ENCODE measurements at places on chromosomes 2 and 18.
A peak's percentile ranks its signal among the peaks of the same experiment; 100 is the strongest.

GRCh38 chr2:54353216-54353615 lies 97.2 kb upstream of the TSPYL6 start:
- DNase-seq, result no peak

- DNase-seq, result no peak
These were observed 19.8 kb downstream of the DTNA start for GRCh38 chr18:34729740-34730355.

DNA sequence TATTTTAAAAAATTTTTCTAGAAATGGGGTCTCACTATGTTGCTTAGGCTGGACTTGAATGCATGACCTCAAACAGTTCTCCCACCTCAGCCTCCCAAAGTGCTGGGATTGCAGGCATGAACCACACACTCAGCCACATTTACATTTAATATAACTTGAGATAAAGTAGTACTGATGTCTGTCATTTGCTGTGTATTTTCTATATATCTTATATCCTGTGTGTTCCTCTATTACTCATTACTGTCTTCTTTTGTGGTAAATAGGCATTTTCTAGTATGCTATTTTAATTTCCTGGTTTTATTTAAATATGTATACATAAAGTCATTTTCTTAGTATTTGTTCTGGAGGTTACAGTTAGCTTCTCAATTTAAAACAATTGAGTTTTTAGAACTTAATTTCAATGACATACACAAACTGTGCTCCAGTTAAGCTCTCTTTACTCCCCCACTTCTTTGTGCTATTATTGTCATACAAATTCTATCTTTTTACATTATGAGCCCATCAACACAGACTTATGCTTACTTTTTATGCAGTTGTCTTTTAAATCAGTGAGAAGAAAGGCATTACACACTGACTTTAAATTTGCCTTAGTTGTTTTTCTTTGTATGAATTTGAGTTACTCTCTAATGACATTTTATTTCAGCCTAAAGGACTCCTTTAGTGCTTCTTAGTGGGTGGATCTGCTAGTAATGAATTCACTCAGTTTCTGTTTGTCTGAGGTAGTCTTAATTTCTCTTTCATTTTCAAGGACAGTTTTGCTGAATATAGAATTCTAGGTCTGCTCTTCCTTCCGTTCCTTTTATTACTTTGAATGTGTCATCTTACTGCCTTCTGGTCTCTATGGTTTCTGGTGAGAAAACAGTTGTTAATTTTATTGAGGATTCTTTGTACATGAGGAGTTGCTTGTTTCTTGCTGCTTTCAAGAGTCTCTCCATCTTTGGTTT lies 6.2 kb upstream of the INPP4A start:
- no peak for DNase-seq

DNA sequence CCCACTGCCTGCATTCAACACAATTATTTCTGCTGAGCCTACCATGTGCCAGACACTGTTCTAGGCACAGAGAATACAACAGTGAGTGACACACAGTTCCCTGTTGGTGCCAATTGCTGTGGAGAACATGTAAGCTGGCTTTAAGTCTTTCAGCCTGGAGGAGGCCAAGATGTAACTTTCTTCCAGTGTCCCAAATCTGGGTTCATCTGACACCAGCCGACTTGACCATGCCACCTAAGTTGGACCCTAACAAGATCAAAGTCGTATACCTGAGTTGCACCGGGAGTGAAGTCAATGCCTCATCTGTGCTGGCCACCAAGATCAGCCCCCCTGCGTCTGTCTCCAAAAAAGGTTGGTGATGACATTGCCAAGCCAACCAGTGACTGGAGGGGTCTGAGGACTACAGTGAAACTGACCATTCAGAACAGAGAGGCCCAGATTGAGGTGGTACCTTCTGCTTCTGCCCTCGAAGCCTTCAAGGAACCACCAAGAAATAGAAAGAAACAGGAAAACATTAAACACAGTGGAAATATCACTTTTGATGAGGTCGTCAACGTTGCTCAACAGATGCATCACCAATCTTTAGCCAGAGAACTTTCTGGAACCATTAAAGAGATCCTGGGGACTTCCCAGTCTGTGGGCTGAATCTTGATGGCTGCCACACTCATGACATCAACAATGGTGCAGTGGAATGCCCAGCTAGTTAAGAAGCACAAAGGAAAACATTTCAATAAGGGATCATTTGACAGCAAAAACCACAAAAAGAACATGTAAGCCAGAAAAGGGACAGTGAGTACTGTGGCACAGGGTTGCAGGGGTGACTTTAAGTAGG lies 6.3 kb downstream of the TRABD2A start:
- DNase-seq, result peak; percentile 49

DNA sequence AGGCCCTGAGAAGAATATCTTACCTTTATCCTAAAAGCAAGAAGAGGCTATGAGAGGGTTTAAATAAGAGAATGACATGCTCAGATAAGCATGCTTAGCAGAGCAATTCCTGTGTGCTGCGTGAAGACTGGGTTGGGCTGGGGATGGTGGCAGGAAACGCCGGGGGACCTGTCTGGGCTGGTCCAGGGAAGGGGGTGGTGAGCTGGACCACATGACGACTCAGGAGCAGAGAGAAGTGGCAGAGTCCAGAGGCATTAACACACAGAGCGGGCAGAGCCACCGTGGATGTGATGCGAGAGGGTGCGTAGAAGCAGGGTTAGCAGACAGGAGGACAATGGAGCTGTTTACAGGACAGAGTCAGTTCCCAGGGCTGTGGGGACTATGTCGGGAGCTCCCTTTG lies 84.5 kb downstream of the ZBTB7C start:
- DNase-seq, result no peak

GRCh38 chr2:7210712-7211111 lies 293.5 kb downstream of the RNF144A start:
- DNase-seq, result peak; percentile 9

GRCh38 chr18:74503137-74503536 lies 7.0 kb downstream of the CNDP2 start:
- peak; percentile 34 for DNase-seq

DNA sequence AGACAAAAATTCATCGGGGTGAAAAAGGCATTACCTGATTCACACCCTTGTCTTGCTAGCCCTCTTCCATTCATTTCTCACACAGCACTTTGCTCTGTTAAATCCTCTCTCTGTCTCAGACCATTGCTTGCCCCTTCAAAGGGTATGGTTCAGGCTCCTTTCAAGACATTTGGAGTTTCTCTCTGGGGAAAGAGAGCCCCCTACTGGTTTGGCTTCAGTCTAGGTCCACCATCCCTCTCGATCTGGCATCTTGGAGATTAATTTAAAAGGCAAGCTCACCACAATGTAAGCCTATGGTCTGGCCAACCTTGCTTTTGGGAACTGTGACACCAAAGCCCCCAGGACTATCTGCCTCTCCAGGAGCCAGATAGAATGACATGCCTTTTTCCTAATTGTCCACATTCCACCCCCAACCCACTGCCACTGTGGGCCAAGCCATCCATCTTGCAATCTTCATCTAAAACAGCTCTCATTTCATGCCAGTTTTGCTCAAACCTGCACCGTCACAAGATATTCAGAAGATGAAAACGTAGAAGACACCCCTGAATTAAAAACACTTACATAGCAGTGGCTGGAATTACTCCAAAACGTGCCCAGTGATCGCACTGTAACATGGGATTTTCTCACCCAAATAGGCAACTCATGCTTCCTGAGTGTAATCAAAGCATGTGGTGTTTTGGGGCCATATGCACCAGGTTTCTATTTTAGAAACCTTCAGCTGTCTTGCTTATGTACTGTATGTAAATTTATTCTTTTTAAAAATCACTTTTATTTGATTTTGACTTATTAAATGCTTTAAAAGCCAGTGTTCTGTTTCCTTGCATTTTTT lies 93.9 kb downstream of the FARSB start:
- peak; percentile 51 for DNase-seq

DNA sequence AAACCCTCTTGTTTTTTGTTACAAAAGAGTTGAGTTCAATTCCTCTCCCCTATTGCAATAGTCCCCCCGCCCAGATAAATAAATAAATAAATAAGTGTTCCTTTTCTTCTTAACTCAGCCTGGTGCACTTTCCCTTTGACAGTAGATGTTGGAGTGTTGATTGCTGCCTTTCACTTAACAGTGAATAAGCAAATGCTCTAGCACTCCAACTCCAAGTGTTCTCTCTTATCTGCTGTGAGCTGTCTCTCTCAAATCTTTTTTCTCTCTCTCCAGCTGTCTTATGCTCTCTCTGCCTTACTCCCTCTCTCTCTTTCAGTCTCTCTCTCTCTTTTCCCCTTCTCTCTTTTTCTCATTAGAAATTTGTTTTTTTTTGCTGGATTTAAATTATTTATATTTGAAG lies 216.7 kb downstream of the TMX3 start:
- DNase-seq, result peak; percentile 48

GRCh38 chr2:8408560-8409460 lies 273.0 kb upstream of the ID2 start:
- no peak for DNase-seq

- DNase-seq, result peak; percentile 95
These were observed 66.6 kb upstream of the ODC1 start for GRCh38 chr2:10514743-10515142.

- DNase-seq, result no peak
These were observed 39.4 kb downstream of the COBLL1 start for GRCh38 chr2:164802095-164802707.

- peak; percentile 95 for DNase-seq
These were observed 3.8 kb upstream of the UXS1 start for GRCh38 chr2:106197878-106198277.

DNA sequence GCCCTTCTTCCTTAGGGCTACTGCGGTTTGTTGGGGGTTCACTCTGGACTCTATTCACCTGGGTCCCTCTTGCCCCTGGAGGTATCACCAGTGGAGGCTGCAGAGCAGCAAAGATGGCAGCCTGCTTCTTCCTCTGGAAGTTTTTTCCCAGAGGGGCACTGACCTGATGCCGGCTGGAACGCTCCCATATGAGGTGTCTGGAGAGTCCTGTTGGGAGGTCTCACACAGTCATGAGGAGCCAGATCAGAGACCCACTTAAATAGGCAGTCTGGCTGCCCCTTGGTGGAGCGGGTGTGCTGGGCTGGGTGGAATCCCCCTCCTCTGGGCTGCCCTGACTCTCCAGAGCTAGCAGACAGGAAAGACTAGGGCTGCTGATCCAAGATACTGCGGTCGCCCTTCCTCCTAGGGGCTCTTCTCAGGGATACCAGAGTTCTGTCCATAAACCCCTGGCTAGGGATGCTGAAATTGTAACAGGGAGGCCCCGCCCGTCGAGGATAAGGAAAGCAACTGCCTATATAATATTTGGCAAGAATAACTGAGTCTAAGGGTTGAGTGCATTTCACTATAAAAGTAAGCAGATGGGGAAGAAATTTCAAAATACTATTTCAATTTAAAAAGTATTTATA lies 140.7 kb downstream of the NOL4 start:
- no peak for DNase-seq

DNA sequence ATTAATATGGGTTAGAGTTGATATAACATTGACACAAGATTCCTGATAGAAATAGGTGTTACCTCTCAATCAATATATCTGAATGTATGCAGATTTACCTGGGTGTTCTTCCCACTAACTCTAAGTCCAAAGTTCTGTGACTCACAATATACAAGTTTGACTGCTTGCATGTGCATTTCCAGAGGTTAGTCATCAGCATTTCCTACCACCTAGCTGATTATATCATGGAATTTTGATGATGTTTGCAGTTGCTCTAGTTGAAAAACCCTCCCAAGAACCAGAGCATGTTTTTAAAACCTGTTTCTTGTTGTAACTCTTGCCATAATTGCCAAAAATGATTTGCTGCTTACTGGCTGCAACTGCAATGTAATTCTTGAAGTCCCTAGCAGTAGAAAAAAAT lies 15.0 kb upstream of the DSG1 start:
- DNase-seq, result peak; percentile 71

GRCh38 chr2:197028230-197028629 lies 101.7 kb upstream of the PGAP1 start:
- peak; percentile 70 for DNase-seq

- DNase-seq, result no peak
These were observed 563.4 kb downstream of the XIRP2 start for GRCh38 chr2:167451496-167452289.

DNA sequence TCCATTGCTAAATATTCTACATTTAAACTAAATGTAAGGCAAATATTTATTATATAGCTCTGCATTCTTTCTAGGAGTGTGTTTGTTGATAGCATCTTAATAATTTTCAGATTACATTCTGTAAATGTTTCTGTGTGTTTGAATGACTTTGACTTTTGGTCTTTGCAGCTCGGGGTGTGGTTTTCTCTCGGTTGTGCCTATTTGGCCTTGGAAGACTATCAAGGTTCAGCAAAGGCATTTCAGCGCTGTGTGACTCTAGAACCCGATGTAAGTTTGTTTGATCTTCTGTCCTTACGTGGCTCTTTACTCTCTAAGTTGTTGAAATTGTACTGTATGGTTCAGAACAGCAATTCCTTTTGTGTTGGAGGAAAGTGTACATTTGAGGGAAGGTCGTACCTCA lies 149.9 kb downstream of the TTC27 start:
- DNase-seq, result no peak

- no peak for DNase-seq
These were observed 43.3 kb upstream of the ZCCHC2 start for GRCh38 chr18:62479574-62479973.

- DNase-seq, result no peak
These were observed 18.9 kb upstream of the SCYGR2 start for GRCh38 chr2:227579791-227580190.

DNA sequence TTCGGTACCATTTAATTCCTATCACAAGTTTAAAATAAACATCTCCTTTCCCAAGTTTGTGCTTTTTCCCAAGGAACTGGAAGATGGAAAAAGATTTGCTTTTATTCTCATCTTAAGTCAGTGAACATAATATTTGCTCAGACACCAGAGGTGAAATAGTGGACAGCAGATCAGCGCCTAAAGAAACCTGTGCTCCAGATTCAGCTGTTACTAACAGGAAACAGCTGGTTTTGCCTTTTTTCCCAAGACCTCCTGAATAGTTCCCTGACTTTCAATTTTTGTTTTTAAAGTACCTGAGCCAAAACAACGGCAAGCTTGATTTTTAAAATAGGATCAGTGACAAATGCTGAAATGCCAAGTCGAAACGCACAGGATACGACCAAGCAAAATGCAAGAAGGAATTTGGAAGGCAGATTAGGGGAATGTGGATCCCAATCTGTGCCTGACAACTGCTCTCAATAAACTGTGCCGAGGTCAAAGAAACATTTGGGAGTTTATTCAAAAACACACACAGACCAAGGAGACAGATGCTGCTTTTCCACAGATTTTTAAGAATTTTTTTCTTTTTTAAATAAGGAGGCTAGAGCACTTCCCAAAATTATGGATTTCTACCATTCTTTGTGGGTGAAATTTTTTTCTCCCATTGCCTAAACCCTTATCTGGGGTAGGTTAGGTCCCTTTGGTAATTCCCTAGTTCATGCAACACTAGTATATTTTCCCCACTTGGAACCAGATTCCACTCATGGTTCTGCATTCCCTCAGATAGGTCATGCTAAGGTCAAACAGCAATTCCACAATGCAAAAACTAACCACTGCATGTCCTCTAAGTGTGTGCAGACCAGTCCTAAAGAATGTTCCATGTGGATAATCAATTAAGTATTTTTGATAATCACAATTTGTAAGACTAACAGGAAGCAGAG lies 121.5 kb upstream of the PDE1A start:
- DNase-seq, result peak; percentile 74

GRCh38 chr2:112584891-112585250 lies 462 bp downstream of the CHCHD5 start:
- DNase-seq, result no peak

GRCh38 chr2:133885847-133886246 lies 317.6 kb upstream of the NCKAP5 start:
- DNase-seq, result no peak
